Aorta (tissue), 5 donors: ENCODE measurements at places on chromosomes 6 and 20.

GRCh38 chr6:157235600-157236039, 87.7 kb downstream of the TMEM242 start:
- DNase-seq = peak; percentile 91

- DNase-seq = no peak
These were observed 162.5 kb downstream of the ALDH8A1 start for GRCh38 chr6:134787261-134787877.

- DNase-seq = no peak
These were observed 49.9 kb downstream of the TGM2 start for GRCh38 chr20:38115205-38115604.

DNA sequence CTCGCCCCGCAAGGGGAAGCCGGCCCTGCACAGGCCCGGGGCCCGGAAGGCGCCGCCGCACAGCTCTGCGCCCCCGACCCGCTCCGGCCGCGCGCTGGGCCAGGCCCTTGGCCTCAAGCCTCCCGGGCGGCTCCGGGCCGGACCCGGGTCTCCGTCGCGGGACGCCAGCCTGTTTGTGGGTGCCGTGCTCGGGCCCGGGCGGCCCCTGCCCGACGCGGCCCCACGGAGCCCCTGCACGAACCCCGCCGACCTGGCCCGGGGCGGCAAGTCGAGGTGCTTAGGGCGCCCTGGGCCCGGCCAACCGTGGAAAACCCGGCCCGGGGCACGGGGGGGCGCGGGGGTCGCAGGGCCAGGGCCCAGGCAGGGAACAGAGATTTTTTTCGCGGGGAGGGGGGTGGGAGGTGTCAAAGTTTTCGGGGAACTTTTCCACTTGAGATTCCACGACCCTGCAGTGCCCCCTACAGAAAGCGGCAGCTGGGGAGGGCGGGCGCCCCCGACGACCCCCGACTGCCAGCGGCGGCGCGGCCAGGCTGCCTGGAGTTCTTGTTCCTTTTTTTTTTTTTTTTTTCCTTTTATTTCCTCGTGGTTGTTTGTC, 805 bp upstream of the STX16 start:
- no peak for DNase-seq

- no peak for DNase-seq
These were observed 30.0 kb upstream of the TPD52L1 start for GRCh38 chr6:125123468-125124048.

- DNase-seq = no peak
These were observed 87.8 kb downstream of the L3MBTL3 start for GRCh38 chr6:130105996-130106704.

DNA sequence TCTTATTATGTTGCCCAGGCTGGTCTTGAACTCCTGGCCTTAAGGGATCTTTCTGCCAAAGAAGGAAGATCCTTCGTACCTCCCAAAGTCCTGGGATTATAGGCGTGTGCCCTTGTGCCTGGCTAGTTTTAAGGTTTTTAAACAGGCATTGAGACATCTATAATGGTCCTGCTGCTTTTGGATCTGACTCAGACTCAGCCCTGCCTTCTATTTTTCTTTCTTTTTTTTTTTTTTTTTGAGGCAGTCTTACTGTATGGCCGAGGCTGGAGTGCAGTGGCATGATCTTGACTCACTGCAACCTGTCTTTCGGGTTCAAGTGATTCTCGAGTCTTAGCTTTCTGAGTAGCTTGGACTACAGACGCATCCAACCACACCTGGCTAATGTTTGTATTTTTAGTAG, 73.7 kb downstream of the PHF20 start:
- DNase-seq = no peak

DNA sequence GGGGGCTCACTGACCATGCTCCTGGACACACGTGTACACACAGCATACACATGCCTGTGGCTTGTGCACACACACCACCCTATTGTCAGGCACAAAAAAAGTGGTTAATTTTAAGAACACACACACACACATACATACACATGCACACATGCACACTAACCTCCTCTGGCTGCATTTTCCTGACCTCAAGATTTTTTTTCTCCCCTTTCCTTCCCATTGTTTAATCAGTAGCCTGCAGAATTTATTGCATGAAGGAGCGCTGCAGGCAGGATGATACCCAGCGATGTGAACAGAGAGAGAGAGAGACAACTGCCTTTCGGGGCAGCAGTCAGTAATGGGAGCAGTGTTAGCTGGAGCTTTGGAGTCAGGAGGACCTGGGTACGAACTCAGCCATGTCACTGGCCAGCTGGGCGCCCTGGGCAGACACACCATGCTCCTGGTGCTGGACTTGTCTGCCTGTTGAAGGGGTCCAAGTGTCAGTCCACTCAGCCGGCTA, 990 bp upstream of the TRAF3IP2 start:
- DNase-seq = no peak

DNA sequence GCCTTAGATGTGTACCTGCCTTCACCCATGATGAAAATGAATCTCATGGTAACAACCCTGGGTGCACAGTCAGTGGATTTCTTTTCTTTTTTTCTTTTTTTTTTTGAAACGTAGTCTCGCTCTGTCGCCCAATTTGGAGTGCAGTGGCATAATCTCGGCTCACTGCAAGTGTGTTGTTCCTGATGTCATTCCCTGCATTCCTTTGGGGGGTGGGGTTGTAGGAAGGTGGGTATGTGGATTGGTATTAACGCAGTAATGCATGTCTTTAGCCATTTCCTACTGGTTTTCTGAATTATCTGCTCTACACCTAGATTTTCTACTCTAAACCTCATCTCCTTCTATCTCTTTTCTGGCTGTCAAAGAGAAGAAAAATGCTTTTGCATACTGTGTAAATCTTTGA, 146.6 kb downstream of the RNF144B start:
- DNase-seq = no peak

DNA sequence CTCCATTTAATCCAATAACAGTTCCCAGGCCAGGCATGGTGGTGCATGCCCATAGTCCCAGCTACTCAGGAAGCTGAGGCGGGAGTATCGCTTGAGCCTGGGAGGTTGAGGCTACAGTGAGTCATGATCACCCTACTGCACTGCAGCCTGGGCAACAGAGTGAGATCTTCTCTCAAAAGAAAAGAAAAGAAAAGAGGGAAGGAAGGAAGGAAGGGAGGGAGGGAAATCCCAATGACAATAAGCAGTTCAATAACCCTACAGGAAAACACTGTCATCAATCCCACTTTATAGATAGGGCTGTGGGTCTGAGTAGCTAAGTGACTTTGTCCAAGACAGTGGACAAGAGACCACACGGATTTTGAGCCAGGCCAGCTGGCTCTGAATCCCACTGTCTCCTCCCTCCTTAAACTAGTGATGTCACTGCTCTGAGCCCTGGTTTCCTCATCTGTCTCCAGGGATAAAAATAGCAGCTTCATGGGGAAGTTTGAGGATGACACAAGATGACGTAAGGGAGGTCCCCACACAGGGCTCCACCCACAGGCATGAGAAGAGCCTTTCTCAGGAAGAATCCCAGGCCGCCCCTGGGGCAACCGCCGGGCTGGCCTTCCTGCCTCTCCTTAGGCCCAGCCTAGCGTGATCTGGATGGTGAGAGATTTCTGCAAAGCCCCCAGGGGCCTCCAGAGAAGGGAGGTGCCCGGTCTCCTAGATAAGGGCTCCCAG, 7.2 kb upstream of the TRIB3 start:
- peak; percentile 72 for DNase-seq

DNA sequence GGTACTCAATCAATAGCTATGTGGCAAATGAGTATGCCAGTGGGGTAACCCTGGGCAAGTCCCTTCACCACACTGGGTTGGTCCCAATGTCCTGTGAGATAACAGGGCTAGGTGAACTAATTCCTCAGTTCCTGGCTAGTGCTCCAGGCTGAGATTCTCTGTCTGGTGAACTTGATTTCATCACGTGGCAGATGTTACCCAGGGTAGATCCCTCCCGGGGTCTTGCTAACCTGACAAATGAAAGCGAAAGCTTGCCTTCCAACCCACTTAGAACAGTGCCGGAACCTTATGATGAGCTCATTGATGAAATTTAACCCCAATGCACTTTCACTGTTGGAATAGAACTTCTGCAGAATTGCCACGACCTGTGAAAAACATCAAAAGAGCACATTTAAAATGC, 6.6 kb upstream of the ANKRD60 start:
- no peak for DNase-seq

GRCh38 chr20:51906049-51906448, 103.7 kb upstream of the SALL4 start:
- no peak for DNase-seq

DNA sequence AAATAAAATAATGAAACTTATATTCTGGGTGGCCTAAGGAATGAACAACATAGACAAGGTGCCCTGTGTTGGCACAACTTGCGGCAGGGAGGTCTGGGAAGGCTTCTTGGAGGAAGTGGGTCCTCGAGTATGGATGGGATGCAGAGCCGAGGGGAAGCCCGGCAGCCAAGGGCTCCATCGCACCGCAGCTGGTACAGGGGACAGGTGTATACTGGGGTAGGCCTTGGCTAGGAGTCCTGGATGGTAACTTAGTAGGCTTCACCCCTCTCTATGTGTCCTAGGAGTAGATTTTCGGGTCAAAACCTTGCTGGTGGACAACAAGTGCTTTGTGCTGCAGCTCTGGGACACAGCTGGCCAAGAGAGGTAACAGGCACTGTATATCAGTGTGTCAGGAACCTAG, 28.0 kb downstream of the RAB44 start:
- no peak for DNase-seq

GRCh38 chr6:1814279-1814678, 204.6 kb downstream of the FOXC1 start:
- no peak for DNase-seq

GRCh38 chr6:157424491-157425020, 43.6 kb downstream of the ZDHHC14 start:
- DNase-seq = no peak

- no peak for DNase-seq
These were observed 81.4 kb upstream of the CDH4 start for GRCh38 chr20:61170496-61171320.

GRCh38 chr20:35385733-35386132, 26.0 kb downstream of the UQCC1 start:
- no peak for DNase-seq

DNA sequence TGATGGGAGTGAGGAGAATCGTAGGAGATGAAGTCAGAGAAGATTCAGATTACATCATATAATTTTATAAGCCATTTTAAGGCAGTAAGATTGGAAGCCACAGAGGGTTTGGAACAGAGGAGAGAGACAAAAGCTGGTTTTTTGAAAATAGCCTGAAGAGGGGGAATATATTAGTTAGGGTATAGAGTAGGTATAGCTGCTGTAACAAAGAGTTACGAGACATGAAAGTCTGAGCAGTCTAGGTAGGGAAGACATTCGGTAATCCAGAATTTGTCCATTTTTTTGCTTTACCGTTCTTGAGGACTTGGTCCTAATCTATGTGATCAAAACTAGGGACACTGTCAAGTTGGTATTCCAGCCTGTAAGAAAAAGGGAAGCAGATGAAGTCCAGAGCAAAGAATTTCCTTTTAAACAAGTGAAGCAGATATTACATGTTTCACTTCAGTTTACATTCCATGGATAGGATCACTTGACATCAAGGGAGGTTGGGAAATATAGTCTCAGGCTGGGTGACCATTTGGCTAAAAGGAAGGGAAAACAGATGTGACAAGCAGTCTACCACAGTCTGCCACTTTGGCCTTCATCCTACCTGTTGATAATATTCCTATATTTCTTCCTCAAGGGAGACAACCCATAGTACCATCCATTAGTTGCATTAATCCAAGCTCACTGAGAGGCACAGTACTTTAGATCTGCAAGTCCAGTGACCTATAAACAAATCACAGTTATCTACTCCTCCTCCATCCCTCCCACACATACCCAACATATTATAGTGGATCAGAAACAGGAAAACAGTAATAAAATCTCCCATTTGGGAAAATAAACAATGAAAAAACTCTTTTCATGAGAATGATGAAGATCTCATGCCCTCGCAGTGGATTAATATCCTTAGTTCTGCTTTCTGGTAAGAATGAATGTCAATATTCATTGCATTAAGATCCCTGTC, 10.2 kb downstream of the FAM135A start:
- no peak for DNase-seq

DNA sequence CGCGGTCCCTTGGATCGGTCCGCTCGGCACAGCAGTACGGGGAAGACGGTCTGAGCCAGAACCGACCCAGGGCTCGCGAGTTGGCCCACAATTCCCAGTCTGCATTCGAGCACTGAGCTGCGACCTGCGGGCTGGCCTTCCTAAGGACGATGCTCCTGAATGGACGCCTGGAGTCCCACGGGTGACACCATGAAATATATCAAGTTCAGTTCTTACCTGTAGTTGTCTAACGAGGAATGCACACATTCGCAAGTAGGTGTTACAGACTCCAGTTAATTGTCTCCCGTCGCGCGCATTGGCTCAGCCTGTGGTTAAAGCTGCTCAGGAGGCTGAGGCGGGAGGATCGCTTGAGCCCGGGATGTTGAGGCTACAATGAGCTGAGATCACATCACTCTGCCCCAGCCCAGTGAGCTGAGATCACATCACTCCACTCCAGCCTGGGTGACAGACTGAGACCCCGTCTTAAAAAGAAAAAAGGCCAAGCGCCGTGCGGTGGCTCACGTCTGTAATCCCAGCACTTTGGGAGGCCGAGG, 802 bp downstream of the PEX7 start:
- no peak for DNase-seq

- no peak for DNase-seq
These were observed 89.5 kb upstream of the TBX18 start for GRCh38 chr6:84853901-84854300.

- DNase-seq = no peak
These were observed 3.5 kb upstream of the CCN6 start for GRCh38 chr6:112050429-112050828.

- DNase-seq = no peak
These were observed 154.8 kb downstream of the RPS12 start for GRCh38 chr6:132969196-132969595.
